NCI-H82 (cell line): ENCODE measurements at places on chromosomes 12 and 14.
A peak's percentile ranks its signal among the peaks of the same experiment; 100 is the strongest.

GRCh38 chr14:71314717-71315116 lies 407.5 kb downstream of the PCNX1 start:
- DNase-seq = no peak

GRCh38 chr14:31263485-31264133 lies 56.0 kb upstream of the HECTD1 start:
- DNase-seq = no peak

GRCh38 chr12:68331500-68331868 lies 678 bp downstream of the MDM1 start:
- peak; percentile 63 for DNase-seq

DNA sequence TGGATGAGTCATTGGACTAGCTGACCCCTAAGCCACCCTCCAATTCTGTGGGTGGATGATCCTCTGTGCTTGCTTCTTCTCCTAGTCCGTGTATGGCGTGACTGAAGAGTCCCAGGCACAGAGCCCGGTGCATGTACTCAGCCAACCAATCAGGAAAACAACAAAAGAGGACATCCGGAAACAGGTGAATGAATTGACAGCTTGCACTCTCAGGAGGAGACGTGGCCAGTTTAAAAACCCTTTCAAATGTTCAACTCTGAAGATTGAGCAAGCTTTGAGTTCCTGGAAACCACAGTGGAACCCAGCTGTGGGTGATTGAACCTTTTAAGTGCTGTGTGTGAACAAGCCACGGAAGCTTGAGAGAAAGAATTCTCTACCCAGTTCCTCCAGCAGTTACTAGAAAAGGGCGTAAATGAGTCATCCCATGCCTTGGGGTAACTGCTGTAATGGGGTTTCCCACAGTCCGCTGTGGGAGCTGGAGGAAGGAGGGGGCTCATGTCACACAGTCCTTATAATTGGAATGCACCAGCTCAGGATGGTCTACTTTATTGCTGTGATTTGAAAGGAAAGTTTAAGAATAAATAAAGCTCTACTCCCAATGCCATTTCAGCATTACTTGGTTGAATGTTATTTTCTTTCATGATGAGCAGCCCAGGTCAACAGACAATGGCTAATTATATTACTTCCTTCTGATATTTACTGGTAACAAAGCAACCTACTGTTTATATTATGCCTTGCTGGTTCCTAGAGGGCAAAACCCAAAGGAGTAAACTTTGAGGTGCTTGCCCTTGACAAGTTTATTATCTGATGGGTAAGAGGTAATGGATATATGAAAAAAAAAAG lies 417.0 kb downstream of the DPF3 start:
- no peak for DNase-seq

DNA sequence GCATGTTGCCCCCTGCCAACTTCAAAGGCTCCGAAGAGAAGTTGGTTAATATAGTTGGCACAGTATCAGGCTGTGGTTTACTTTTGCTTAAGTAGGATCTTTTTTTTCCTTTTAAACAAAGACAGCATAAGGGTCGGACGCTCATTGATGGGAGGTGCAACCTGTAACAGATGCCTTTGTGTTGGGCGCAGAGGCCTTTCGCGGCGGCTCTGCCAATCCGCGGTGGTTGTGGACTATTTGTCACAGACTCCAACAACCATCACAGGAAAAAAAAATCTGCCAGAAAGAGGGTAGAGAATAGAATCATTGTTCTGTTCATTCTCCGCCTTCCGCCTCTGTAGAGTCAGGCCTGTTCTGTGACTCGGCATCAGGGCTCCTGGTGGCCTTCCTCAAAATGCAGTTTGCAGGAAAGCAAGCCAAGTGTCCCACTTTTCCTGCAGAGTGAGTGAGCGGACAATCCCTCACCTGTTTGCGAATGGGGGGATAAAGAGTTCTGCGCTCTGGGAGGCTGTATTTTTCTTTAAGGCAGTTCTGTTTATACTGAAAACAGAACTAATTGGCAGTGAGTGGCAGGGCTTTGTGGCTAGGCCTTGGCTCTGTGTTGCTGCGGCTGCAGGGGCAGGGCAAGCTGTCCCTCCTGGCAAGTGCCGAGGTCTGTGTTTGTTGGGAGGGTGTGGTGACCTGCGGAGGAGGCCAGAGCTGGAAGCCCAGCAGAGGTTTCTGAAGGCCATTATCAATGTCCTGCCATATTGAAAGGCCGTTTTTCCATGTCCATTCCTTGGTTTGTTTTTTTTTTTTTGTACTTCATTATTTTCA lies 83.0 kb upstream of the PIWIL1 start:
- no peak for DNase-seq

- DNase-seq = peak; percentile 5
Observed at GRCh38 chr12:70719071-70719470, 81.8 kb upstream of the PTPRB start.

DNA sequence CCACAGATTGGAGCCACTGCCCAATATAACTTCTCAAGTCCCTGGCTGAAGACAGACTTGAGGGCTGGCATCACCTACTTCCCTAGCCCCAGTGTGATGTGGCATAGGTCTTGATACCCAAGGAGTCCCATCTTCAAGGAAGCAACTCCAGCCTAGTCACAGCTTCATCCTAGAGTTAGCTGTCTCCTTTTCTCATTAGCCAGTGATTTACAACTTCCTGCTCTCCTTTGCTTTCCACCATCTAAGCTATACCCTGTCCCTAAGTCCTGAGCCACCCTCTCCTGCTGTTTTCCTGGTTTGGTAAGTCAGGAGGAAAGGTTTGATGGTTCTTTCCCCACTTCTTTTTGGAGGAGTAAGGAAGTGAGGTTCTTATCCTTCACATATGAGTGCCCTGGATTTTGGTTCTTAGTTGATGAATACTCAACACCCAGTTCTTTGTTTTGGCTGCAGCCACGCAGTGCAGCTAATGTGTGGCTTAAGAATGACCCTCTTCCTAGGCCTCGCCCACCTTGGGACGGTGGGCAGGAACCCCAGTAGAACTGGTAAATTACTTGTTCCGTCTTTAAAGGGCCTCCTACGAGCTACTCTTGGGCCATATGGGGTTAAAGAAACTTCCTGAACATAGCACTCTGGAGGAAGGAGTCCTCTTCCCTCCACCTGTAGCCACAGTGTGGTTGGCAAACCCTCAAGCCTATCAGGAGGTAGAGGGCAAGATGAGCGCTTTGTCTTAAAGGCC lies 3.9 kb upstream of the GPX2 start:
- DNase-seq = no peak

DNA sequence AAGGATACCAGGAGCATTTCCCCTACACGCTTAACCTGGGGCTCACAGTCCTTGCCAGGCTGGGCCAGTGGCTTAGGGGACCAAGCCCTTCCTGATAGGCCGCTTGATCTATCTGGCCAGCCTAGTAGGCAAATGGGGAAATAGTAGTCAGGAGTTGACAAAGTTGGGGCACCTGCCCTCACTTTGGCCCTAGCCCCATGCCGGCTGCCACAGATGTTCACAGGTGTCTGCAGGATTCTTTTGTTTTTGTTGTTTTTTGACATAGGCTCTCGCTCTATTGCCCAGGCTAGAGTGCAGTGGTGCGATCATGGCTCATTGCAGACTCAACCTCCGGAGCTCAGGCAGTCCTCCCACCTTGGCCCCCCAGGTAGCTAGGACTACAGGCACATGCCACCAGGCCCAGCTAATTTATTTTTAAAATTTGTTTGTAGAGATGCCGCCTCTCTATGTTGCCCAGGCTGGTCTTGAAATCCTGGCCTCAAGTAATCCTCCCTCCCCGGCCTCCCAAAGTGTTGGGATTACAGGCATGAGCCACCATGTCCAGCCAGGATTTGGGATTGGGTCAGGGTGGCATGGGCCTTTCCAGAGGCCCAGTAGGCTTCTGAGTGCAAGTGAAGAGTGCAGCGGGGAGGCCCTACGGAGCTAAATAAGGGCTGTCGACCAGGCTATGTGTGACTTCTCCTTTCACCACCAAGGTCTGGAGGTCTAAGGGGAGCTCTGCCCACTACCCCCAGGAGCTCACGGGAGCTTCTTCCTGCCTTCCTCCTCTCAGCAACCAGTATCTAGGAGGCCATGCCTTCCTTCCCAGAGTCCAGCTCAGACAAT lies 15.5 kb upstream of the HDAC7 start:
- DNase-seq = no peak

- DNase-seq = no peak
Observed at GRCh38 chr14:50926851-50927386, 17.4 kb downstream of the PYGL start.

DNA sequence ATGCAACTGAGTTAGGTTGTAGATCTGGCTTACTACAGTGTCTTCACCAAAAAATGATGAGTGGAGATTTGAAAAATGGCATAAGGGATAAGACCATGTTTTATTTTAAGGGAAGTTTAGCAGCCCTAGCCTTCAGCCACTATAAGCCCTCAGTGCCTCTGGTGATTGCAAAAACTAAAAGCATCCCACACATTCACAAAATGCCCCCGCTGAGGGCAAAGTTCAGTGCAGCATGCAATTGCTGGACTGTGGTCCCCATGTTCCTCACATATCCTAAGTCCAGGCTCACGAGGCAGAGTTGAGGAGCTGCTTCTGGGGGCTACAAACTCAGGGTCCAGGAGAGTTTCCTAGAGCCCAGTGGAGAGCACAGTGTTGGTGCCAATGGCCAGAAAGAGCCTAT lies 29.6 kb upstream of the NCOR2 start:
- no peak for DNase-seq

DNA sequence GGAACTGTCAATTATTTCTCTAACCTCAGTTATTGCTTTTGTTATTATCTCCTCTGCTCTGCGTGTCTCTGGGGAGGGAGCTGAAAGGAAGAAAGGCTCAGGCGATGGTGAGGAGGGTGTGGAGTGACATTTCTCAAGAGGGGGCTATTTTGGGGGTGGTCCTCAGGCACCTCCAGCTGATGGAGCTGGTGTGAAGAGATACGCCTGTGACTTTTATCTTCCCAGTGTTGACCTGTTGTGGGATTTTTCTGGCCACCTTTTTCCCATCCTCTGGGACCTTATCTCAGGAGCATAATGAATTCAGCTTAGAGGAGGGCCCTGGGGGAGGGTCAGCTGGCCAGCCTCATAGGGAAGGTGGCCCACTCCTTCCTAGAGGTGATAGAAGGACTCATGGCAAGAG lies 26.4 kb downstream of the KCNA5 start:
- DNase-seq = peak; percentile 44

- DNase-seq = no peak
Observed at GRCh38 chr12:92393504-92393903, 247.9 kb upstream of the BTG1 start.

GRCh38 chr14:60008042-60008441 lies 83.7 kb upstream of the PCNX4 start:
- DNase-seq = no peak

DNA sequence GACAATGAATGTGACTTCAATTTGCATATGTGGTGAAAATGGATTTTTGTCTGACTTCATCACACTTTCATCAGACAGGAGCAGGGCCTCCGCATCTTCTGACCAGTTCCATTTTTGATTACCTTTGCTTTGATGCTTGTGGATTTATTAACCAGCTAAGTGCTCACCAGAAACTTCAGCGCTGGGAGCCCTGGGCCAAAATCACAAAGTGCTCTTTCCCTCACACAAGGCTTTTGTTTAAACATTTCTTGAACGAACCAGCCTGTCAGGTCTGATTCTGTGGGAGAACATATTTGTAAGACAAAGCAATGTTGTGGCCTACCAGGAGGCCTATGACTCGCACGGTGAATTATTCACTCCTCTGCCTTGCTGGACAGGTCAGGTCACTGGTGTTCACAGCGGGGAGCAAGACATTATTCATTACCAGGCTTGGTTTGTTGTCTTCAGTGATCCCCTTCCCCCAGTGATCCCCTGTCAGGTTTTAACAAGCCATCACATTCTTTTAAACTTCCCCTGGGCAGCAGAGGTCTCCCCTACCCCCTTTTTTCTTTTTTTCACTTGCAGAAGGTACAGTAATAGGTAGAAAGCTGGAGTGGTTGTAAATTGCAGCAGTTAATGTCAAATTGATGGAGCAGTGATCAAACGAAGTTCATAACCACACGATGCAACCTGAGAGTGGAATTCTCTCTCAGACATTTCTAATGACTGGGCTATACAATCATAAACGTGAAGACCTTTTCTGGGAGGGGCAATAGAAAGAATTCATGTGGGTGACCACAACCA lies 167.5 kb upstream of the PRICKLE1 start:
- no peak for DNase-seq

DNA sequence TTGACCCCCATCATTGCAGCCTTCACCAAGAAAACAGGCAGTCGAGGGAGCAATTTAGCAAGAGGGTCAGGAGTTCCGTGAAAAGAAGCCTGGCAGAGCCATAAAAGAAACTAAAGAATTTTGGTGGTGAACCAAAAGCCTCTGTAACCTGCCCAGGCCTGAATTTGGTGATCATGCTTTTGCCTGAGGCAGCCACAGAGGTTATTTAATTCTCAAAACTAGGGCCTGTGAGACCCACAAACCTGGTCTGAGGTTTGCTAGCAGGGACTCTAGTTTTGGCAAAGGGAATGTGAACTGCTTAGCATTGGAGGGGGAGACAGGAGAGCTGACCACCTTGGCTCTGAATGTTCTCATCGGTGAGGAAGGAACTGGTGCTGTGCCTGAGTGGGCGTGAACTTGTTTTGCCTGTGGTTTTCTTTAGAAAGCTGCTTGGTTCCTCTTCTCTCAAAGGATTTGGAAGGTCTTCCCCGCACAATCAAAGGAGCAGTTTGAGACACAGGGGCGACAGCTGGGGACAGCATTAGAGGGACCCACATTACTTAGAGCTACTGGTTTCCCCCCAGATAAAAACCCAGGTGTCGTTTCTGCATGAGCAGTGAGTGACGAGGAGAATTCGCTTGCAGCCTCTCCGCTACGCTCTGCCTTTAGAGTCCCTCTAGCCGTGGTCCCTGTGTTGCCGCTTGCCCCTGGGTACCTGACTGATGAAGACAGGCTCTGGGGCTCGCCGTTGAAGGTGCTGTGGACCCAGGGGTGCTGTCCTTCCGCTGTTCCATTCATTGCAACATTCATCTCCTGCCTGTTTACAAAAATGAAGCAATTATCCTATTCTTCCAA lies 12.6 kb upstream of the WNT5B start:
- no peak for DNase-seq

DNA sequence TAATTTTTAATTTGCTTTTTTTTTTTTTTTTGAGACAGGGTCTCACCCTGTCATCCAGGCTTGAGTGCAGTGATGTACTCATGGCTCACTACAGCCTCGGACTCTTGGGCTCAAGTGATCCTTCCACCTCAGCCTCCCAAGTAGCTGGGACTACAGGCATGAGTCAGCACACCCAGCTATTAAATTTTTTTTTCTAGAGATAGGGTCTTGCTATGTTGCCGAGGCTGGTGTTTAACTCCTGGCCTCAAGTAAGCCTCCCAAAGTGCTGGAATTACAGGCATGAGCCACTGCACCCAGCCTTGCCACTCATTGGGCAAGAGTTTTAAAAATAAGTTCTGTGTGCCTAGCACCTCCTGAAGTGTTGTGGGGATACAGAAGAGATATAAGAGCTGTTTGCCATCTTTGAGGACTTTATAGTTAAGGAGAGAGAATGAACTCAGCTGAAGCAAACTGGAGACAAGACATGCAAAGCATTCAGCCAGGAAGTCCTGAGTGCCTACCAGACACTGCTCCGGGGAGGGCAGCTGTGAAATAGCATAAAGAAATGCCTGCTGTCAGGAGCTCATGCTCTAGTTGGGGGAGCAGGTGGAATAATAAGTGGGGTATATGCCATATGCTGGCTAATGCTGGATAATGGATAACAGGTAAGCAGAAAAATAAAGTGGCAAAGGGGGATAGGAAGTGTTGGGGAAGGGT lies 15.0 kb upstream of the EMP1 start:
- DNase-seq = no peak

- no peak for DNase-seq
Observed at GRCh38 chr14:31690056-31690455, 128.9 kb downstream of the NUBPL start.

GRCh38 chr14:56860441-56860840 lies 50.2 kb upstream of the OTX2 start:
- DNase-seq = peak; percentile 85
